ENCODE measurements at places on chromosomes 5 and 9.

DNA sequence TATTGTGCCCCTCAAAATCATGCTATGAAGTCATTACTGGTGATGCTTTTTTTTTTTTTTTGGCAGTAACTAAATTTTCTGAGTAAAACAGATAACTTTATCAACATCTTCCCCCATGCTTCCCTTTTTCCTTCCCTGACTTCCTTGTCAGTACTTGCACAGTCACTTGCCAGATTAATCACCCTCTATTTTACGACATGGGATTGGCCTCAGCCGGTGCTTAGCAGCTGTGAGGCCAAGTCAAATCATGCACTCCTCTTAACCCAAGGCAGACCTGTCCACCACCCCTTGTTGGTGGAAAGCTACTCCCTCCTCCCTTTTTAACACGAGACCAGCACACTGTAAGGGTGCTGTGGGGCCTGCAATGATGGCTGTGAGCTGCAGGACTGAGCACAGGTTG lies 118.0 kb upstream of the OTULINL start:
- DNase-seq: peak; percentile 84

- DNase-seq: no peak
Measured at GRCh38 chr9:85142968-85143367, 473.4 kb downstream of the NTRK2 start.

DNA sequence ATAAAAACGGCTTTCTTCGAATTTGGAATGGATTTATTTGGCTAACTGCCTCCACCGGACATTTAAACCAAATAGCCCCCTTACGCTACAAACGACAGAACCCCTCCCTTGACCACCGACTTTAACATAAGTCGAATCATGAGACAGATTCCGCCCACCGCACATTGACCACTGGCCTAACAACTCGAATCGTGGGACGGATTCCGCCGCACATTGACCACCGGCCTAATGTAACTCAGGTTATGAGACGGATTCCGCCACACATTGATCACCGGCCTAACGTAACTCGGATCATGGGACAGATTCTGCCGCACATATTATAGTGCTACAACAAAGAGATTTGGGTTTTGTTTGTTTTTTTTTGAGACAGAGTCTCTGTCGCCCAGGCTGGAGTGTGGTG lies 2.7 kb upstream of the LCN9 start:
- no peak for DNase-seq

GRCh38 chr5:180829726-180830125 lies 27.1 kb upstream of the MGAT1 start:
- DNase-seq: peak; percentile 77

DNA sequence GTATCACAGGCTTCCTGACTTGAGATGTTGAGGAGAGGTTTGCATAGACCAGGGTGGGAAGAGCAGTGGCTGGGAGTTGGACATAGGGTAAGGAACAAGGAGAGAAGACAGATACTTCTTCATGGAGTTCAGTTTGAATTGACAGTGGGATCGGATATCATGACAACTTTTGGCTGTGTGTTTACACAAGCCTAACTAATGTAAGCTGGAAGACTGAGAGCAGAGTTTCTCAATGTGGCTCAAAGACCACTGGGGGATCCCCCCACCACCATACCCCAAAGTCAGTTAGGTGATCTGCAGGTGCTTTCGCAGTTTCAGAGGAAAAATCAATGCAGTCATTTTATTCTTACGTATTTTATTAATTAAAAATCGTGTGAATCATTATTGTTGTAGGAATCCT lies 125.9 kb downstream of the AOPEP start:
- no peak for DNase-seq

DNA sequence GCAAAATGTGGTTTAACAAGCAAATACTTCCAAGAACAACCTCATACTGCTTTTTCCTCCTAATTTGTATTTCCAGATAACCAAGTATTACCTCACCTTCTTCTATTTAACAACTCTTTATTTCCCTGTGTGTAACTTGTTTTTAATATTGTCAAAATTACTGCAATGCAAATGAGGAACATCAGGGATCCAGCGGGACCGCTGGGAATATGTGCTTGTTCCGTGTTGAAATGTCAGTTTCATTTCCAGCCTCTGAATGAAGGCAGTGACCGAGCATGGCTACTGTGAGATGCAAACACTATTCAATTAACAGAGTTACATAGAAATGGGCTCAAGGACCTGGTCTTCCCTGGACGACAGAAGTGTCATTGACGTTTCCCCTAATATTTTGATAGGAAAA lies 110.8 kb upstream of the CTSL start:
- DNase-seq: peak; percentile 68

Data from inflammatory macrophage treated with lipopolysaccharide for 4 hours (primary cell).